Stimulated activated CD8-positive, alpha-beta memory T cell treated with anti-CD3 and anti-CD28 coated beads, Interleukin-4, amount 100 ng/mL, for 24 hours (primary cell): ENCODE measurements at places on chromosomes 6 and 20.

DNA sequence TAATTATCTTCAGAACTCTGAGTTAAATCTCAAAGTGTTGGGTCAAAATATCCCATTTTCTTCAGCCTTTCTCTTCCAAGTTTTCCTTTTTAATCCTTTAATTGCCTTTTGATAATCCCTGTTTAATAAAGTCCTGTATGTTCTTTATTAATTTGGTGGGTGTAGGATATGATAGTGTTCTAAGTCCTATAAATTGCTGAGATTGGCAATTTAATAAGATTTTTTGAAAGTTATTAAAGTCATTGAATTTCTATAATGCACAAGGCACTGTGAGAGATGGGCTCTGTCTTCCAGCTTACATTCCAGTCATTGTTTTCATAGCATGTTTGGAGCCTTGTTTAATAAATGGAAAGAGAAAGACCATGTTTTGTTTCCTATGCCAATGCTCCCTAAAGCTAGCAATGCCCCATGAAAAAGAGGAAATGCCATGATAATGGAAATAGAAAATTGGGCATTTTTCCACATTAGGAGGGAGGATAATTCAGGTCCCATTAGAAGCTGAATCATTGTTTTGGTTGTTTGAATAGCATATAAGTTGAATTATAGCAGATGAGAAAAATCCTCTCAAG, 404.8 kb downstream of the CD109 start:
- no peak for DNase-seq

DNA sequence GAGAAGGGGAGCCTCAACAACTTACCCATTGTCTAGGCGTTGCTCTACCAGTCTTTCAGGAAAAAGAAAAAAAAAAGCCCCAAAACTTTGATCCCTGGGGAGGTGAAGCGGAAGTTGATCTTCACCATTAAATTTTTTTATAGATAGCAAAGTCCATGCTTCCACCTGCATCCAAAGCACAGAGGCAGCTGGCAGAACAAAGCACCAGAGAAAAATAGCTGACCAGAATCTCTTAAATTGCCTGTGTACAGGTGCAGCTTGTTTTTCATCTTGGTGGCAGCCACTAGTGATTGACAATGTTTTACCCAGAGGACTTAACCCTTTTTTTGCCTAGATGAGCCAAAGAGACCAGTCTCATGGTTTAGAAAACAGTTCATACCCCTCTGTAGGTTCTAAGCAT, 86.0 kb downstream of the MYB start:
- DNase-seq, result no peak

DNA sequence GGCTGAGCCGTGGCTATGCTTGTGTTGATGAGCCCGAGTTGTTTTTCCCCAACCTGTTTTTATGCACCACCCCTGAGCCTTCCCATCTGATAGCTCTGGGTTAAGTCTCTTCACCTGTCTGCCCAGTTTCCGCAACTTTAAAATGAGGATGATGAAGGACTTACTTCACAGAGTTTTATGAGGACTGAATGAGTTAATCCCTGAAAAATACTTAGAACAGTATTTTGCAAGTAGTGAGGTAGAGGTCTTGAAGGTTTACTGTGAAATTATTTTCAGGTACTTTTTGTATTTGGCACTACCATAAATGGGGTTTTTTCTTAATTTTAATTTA, 3.2 kb downstream of the MTG2 start:
- DNase-seq, result no peak

DNA sequence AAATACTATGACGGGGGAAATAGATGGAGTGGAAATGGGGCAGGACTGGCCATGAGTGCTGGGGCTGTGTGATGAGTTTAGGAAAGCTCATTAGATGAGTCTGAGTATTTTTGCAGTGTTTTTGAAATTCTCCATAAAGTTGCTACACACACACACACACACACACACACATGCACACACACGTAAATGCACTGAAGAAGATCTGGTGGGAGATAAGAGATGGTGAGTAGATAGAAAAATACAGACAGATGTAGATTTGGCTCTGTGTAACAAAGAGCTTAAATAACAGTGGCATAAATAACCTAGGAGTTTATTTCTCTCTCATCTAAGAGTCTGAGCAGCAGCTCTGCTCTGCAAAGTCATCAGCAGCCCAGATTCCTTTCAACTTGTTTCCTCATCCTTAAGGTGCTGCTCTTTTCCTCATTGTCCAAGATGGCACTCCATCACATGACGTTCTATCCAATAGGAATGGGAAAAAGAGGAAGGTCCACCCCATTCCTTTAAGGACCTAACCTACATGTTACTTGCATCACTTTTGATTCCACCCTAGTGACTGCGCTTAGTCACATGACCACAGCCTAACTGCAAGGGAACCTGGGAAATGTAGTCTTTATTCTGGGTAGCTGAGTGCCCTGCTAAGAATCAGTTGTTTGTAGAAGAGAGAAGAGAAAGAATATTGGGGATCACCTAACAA, 76.4 kb downstream of the EYA2 start:
- no peak for DNase-seq

DNA sequence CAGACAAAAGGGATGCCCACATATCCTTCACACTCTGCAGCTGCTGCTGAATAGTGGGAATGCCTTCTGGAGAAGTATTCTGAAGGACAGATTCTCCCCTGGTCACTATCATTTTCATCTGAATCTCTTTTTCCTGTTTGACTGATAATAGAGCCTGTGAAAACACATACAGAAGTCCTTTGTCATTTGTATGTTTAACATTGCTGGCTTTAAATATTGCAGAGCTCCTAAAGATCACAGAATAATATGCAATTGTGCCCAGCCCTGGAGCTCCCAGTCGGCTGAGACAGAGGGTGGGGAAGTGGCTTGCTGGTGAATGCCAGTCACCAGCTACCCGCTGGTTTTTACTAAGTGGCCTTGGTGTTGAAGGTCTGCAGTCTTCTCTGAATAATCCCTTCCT, 272.3 kb downstream of the SYNE1 start:
- DNase-seq, result no peak

GRCh38 chr6:42984924-42985475, 630 bp downstream of the PPP2R5D start:
- DNase-seq, result no peak

DNA sequence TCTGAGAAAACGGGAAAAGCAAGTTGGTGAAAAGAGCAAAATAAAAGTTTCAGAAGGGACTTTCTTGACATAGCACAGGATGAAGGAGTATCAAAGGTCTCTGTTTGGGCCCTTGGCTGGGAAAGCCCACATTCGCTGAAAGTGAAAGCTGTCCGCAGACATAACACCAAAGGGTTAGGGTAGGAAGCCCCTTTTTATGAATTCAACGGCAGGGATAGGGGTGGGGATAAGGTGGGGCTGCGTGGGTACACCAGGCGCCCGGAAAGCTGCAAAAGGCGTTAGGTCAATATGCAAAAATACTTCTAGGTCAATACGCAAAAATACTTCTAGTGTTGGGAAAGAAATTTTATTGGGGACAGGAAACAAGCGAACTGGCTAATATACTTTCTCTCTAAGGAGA, 135.1 kb downstream of the OR2B2 start:
- DNase-seq, result no peak

DNA sequence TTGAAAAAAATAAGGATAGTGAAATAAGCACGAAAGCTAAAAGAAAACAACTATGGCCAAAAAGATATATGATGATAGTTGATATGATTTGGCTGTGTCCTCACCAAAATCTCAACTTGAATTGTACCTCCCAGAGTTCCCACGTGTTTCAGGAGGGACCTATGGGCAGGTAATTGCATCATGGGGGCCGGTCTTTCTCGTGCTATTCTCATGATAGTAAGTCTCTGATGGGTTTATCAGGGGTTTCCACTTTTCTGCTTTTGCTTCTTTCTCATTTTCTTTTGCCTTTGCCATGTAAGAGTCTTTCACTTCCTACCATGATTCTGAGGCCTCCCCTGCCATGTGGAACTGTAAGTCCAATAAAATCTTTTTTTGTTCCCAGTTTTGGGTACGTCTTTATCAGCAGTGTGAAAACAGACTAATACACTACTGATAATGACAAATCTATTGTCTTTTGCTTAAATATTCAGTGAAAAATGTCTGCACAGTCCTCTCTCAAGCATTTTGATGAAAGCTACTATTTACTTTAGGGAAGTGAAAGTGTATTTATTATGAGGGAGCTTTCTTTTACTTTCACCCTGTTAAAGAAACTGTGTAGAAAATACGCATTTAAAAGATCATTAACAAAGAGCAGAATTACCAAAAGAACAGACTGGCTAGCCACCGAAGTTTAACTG, 389.1 kb downstream of the HTR1B start:
- no peak for DNase-seq

GRCh38 chr6:131645846-131646245, 8.7 kb downstream of the ENPP3 start:
- DNase-seq, result no peak

- no peak for DNase-seq
Observed at GRCh38 chr20:50195524-50196120, 5.0 kb downstream of the CEBPB start.

GRCh38 chr20:63738687-63739129, 868 bp upstream of the SLC2A4RG start:
- DNase-seq, result no peak

GRCh38 chr6:61841958-61842357, 444.1 kb downstream of the KHDRBS2 start:
- no peak for DNase-seq

GRCh38 chr20:13017235-13017634, 8.5 kb downstream of the SPTLC3 start:
- DNase-seq, result no peak

DNA sequence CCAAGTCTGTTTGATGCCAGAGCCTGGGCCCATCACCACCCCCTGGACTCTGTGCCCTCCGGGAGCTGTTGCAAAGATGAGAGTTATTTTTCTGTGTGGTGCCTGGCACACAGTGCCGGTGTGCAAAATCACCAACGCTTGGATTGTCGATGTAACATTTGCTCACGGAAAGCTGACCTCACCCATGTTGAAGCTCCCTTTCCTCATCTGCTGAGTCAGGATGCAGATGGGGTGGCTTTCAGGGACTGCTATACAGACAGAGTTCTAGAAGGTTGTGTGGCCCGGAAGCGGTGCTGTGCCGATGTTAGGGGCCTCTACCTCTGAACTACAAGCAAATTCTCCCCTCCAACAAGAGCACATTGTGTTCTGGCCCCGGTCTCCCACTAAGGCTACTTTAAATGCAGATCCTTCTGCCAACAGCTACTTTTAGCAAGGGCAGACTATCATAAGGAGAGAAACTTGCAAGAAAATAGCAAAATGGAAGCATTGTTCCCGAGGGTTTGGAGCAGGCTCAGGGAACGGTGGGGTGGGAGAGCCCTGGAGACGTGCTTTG, 34.0 kb downstream of the EYA2 start:
- no peak for DNase-seq

- no peak for DNase-seq
Observed at GRCh38 chr20:49397525-49397924, 84.9 kb downstream of the KCNB1 start.

DNA sequence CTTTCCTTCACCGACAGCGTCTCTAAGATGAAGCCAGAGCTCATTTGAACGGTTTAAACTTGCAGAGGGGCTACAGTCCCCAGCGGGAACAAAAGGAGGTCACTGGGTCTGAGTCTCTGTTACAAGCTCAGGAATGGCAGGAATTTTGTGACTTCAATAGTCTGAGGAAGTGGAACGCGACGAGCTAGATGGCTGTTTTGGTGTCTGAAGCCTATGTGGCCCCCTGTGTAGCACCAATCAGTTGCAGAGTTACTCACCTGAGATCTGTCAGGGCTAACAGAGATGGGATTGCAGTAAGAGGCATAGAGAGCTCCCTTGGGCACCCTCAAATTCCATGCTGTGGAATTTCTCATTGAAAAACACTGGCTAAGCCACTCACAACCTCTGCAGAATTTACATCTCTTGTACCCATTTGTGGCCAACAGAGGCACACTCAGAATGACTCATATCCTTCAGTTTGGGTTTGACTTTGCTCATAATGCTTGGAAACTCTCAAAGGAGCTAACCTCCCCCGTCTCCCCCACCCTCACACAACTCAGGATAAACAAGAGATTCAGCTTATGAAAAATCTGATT, 7.1 kb upstream of the TCP11 start:
- no peak for DNase-seq

GRCh38 chr20:9919271-9920014, 80.6 kb upstream of the PAK5 start:
- no peak for DNase-seq

DNA sequence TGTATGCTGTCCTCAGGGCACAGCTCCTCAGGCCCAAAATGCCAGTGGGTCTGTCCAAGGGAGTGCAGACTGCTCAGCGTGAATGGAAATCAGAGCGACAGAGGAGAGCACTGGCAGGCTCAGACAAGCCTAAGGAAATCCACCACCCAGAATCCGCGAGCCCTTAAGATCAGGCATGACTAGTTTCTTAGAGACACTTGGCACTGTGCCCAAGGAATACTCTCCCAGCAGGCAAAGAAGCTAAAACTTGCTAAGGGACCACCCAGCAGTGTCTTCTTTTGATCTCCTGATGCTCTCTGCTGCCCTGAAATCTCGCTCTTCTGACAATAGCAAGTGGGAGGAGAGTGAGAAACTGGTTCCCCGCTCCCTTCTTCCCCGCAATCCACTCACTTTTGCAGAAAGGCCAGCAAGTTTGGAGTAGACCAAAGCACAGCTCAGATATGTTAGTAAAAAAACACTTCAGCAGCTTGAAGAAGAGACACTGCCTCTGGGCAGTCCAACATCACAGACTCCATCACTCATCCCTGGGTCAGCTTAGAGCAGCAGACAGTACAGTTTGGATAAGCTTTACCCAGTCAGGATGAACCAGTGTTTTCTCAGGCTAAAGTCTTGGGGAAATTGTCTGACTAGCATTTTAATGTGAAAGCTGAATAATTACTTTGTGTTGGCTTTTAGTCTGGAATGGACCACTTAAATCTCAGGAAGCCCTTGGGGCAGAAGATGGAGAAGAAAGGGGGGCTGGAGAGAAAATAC, 32.4 kb downstream of the TRAF3IP2 start:
- no peak for DNase-seq

GRCh38 chr20:32314768-32315167, 37.3 kb downstream of the KIF3B start:
- DNase-seq, result no peak

DNA sequence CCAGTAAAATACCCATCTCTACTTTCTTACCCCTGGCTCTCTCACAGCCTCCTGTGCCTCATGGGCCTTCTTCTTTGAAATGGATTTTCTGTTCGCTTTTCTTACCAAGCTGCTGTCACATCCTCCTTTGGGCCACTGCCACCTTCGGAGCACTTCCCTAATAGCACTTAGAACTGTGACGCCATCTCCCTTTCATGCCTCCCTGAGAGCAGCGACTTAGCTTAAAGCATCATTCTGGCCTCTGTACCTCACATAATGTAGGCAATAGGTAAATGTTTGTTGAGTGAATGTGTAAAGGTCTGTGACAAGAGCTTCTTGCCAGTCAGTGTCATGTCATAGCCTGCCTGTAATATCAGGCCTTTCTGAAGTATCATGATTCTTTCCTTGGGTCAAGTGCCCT, 78.8 kb downstream of the ADGRG6 start:
- no peak for DNase-seq
